Activated CD4-positive, alpha-beta T cell treated with anti-CD3 and anti-CD28 coated beads for 24 hours (primary cell): ENCODE measurements at places on chromosomes 5 and 9.

DNA sequence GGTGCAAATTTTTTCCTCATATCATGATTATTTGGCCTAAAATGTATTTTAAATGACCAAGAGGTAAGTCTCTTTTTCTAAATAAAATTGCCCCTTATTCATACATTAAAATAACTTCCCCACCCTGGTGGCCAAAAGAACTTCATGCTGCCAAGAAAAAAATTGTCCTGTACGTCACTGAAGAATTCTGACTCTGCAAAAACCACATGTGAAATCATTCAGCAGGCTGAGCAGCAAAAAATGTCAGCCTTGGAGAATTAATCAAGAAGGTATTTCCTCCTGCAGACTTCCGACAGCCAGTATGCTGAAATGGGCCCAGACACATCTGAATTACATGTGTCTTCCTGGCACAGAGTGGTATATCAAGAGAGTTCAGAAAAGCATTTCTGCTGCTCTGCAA lies 94.6 kb upstream of the HMHB1 start:
- no peak for DNase-seq

DNA sequence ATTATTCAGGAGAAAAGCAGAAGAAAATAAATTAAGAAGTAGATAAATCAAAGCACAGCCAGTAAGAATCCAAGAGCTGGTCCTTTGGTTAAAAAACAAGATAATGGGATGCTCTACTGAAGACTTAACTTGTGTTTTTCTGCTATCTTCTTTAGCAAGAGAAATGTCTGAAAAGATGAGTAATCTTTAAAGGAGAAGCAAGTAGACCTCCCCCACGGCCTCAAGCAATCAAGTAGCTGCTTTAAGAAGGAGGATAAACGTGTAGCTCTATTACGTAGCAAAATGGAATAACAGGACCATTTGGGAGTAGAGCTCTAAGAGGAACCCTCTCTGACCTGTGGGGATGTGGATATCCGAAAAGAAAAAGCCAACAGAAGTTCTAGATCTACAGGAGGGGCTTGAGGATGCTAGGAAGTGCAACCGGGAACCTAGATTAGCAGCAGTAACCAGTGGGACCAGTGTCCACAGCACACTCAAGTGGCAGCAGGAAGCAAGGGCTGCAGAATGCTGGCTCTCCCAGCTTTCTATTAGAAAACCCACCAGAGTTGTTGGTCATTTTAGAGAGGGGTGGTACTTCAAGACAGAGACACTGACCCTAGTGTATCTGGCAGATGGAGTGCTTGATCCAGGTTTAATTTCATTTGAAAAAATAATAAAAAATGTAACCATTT lies 185.4 kb downstream of the GABBR2 start:
- no peak for DNase-seq

DNA sequence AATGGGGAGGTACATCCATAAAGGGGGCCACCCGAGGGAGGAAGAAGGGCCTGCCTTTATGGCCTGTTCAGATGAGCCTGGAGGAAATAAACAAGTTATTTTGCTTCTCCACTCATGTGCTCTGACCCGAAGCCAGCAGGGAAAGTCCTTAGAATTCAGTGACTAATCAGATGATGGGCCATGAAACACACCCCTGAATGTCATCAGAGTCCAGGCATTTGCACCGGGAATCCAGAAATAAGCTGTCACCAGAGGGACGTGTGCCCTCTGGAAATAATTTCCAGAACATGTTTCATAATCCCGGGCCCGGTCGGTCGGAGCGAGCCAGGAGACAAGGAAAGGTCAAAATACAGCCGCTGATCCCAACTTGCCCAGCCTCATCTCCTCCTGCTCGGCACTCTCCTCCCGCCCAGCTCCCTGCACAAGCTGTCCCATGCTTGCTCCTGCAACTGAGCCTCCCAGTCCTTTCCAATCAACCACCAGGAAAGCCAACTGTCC lies 73.6 kb upstream of the ZNF622 start:
- DNase-seq = no peak

GRCh38 chr5:135632798-135633197 lies 54.0 kb upstream of the CXCL14 start:
- no peak for DNase-seq

GRCh38 chr5:77015938-77016569 lies 14.2 kb upstream of the AGGF1 start:
- DNase-seq = no peak

DNA sequence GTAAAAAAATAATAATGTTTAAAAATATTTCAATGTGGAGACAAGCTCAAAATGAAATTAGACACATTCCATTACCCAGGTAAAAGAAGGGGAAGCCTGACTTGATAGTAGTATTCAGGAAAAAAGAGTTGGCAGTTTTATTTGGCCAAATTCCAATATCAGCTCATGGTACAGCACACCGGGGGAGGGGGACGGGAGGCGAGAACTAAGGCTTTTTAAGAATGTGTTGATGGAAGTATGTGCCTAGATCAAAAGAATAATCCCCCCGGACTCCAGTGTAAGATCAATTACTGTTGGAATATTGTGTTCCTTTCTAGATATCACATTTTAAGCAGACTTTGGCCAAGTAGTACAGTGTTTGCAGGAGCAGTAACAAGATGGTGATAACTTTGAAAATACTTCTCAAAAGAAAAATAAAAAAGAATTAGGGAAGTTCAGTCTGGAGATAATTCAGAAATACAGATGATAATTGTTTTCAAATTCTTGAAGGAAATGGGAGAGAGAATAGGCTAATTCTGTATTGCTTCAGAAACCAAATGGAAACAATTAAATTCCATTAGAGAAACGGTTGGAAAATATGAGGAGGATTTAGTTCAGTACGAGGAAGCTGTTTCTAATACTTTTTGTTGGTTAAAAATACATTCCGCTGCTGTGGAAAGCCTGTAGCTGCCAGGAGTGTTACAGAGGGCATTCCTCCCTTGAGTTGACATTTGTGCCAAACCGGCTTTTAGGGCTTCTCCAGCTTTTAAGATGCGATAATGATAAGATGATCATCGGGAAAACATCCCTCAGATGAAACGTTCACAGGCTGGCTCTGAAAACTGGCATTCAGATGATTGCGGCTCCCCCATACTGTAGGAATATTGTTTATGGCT lies 98.1 kb upstream of the ERBIN start:
- no peak for DNase-seq
